ENCODE measurements at places on chromosomes 5 and 9. TPM values are rescaled to one million over a fixed set of nuclear protein-coding genes. Genes with fewer than 3 reads are reported as not detected.

ST8SIA4 gene
- total RNA-seq: 5.9 TPM

HCN1 gene
- total RNA-seq: 1.2 TPM

DNA sequence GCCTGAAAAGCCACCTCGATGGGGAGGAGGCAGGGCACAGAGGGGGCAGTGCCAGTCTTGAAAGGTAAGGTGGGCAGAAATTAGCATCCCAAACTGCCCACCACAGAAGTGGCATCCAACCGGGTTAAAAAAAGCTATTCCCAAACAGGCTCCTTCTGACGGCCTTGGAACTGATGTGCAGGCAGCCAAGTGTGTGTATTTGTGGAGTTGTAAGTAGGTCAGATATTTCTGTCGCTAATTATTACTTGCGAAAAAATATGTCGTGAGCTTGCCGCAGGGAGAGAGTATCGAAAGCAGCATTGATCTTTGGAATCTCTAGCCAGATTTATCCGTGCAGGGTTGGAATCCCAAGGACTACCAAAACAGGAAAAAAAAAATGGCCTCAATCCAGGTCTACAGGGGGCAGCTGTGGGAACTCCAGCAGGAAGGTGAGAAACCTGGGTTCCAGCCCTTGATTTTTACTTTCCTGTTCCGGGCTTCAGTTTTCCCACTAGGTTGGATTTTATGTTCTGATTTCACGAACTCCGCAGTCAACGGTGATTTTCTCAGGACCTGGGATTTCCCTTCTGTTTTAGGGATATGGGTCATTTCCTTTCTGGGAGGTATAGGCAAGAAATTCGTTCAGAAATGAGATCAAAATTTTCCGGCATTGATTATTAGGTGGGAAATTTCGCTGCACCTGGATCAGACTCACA is 200.8 kb downstream of the RGS3 start:
- DNase-seq: no peak
- H3K4me1 ChIP-seq: no peaks in the 10 kb centered on the region
- no peaks in the 10 kb centered on the region for H3K36me3 ChIP-seq
- peaks cover 14% of the 10 kb centered on the region for H3K27me3 ChIP-seq
- no peak overlapping the region for H3K4me3 ChIP-seq
- no peak overlapping the region for H3K27ac ChIP-seq

DNA sequence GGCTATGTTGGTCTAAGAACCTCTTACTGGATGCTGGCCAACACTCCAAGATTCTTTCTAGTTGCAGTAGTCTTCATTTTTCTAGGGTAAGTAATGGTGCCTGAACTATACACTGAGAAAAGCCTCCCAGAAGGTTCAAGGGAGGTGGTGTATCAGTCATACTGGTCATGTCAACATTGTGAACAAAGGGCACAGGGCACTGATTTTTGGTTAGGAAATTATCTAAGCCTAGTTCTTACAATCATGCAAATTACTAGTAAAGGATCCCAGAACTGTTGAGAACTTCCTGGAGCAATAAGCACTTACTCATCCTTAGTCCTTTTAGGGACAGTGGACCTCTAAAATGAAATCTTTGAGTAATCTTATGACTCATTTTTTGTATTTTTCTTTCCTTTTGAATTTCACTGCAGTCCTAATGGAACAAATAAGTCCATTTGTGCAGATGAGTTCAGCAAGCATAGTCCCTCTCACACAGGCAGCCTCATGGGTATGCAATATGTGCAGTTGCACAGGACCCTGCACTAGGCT is 21.1 kb upstream of the CDC42SE2 start:
- no peak overlapping the region for H3K4me3 ChIP-seq
- H3K4me1 ChIP-seq: no peaks in the 10 kb centered on the region
- no peaks in the 10 kb centered on the region for H3K27me3 ChIP-seq
- no peaks in the 10 kb centered on the region for H3K36me3 ChIP-seq
- H3K27ac ChIP-seq: no peak overlapping the region

DNA sequence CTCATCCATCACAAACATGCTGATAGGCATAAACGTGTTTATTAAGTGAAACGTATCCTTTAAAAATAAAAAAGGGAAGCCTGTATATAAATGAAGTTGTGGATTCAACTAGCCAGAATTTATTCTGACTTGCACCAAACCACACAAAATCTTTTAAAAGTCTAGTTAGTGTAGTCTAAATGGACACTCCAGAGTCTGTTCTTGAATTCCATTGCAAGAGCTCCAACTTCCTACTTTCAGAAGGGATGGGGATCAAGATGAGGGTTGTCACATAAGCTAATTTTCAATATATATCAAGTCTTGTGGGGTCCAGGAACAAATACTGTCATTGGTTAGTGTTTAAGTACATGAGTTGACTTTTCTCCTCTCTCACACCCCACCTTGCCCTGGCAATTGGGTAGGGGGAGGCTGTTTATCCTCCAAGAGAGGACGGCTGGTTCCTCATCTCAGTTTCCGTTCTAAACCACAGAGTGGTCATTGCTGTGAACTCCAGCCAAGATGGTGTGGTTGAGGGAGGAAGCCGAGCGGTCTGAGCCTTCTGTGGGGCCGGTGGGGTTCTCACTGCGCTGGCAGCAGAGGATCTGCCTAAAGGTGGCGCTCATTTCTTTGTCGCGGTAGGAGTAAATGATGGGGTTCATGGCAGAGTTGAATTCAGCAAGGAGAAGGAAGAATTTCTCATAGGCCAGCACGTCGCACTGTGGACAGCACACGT is 163.2 kb downstream of the LPAR1 start:
- DNase-seq: no peak
- no peak overlapping the region for H3K27ac ChIP-seq

WHRN gene
- total RNA-seq: 8.9 TPM

DNA sequence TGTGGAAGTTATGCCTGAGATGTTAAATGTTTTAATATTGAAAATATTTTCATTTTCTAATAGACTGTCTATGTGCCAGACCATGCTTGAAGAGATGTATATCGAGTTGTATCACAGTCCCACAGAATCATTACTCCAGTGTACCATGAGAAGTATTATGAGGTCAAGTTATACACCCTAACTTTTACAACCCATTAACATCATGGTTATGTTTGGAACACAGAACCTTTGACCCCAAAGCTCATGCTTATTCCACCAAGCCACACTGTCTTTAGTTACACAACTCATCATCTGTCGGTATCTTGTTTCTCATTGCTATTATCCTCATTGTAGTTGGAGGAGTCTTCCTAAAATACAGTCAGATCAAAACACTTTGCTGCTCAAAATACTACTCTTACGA is 248.0 kb downstream of the KCTD16 start:
- no peak for DNase-seq
- no peaks in the 10 kb centered on the region for H3K27me3 ChIP-seq
- H3K4me1 ChIP-seq: no peaks in the 10 kb centered on the region
- no peak overlapping the region for H3K4me3 ChIP-seq
- peaks cover 3% of the 10 kb centered on the region for H3K36me3 ChIP-seq

DNA sequence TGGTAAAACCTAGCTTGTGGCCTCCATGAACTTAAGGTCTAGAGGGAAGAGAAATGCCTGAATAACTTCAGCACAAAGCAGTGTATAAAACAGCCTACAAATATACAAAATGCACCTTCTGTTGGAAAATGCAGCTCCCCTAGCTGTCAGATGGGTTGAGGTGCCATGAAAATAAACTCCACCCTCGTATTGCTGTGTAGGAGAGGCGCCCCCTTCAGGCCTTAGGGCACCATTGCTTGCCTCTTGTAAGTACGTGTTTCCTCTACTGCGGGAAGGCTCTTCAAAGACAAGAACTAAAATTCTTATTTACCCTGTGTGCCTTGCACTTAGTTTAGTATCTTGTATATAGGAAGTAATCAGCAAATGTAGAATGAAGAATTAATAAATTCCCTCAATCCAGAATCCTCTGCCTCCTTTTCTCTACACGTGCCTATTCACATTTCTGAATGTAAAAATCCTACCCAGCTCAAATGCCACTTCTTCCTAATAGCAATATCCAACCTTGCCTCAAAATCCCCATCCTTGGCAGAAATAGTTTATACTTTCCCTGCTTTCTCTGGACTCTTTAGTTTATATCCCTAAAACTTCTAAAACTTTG is 393.7 kb upstream of the PDE4D start:
- no peaks in the 10 kb centered on the region for H3K36me3 ChIP-seq
- H3K27ac ChIP-seq: no peak overlapping the region
- no peak overlapping the region for H3K4me3 ChIP-seq
- no peaks in the 10 kb centered on the region for H3K4me1 ChIP-seq
- DNase-seq: peak; percentile 12
- peaks cover 11% of the 10 kb centered on the region for H3K27me3 ChIP-seq

CTSL gene
- total RNA-seq: 33.8 TPM

DNA sequence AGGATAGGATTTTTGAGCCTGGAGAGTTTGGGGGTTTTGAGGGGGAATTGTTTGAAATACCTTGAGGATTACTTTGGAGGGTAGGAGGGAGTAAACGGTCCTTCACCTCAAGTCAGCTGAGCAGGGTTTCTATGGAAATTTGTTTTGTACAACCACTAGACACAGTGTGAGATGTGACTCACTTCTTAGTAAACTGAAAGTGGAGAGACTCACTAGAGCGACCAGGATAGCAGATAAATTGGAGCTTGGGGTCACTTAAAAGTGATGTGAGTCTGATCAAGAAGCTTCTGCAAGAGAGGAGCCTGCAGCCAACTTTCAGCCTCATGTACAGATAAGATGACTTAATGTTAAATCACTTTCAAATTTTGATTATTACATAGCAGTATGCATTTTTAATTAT is 1945.9 kb upstream of the NUDT12 start:
- no peaks in the 10 kb centered on the region for H3K27me3 ChIP-seq
- H3K4me1 ChIP-seq: peaks cover 7% of the 10 kb centered on the region
- no peak overlapping the region for H3K4me3 ChIP-seq
- no peaks in the 10 kb centered on the region for H3K36me3 ChIP-seq
- no peak overlapping the region for H3K27ac ChIP-seq

PTPA gene
- total RNA-seq: 136 TPM

DNA sequence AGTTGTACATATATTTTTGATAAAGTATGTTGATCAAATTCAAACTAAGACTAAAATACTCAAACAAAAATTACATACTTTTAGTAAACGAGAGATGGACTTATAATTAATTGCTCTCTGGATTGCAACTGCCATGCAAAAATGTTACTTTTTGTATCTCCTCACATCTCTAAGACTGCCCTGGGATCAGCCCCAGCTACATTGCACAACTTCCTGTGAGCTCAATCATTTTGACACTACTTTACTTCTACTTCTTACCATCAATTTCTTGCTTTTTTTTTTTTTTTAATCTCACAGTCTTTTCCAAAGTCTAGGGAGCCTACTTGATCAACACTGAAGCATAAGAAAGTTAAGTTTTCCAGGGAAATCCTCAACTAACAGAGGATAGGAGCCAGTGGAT is 506.0 kb upstream of the CDH10 start:
- H3K4me1 ChIP-seq: no peaks in the 10 kb centered on the region
- DNase-seq: no peak
- no peaks in the 10 kb centered on the region for H3K27me3 ChIP-seq
- H3K27ac ChIP-seq: no peak overlapping the region
- H3K36me3 ChIP-seq: no peaks in the 10 kb centered on the region
- no peak overlapping the region for H3K4me3 ChIP-seq

DNA sequence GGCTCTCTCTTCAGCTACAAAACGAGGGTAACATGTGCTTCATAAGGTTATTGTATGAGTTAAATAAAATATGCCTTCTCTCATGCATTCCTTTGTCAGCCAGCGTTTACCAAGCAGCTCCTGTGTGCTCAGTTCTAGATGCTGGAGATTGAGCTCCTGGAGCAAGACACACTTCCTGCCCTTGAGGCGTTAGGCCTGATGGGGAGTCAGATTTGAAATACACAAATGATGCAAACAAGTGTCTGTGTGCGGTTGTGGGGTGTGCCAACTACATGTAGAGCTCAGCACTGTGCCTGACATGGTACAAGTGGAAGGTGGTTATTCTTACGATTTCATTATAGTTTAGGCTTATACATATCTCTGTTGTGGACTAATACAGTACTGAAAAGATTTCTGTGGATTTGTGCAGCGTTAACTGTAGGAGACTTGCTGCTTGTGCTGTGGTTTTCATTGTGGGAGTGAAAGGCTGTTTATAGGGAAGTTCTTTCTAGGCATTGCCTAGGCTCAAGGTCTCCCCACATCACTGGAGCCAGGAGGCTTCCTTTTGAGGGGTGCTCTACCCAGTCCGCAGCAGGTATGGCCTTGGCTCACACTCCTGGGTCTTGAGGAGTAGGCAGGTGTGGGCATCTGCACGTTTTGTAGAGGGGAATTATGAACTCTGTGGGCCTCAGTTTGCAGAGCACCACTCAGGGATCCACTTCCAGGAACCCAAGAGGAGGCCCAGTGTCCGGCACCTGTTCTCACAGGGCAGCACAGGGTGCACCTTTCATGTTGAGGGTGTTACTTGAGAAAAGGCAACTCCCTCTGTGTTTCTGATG is 39.8 kb upstream of the ANGPTL2 start:
- H3K4me3 ChIP-seq: no peak overlapping the region
- peaks cover 26% of the 10 kb centered on the region for H3K4me1 ChIP-seq
- H3K36me3 ChIP-seq: no peaks in the 10 kb centered on the region

DNA sequence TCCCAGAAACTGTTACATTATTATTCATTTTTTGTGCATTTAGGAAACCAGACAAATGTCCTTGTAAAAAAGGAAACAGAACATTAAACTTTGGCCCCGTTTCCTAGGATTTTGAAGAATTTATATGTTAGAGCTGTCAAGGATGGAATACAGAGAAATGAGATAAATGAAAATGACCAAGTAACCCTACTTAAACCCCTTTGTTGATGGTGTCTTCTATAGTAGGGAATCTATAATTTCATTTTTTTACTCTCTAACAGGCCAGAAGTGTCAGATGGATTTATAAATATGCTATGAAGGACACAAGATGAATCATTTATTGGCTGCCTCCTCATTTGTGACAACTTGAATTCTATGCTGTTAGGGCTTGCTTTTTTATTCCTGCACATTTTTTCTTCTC is 1047.1 kb downstream of the PTPRD start:
- no peaks in the 10 kb centered on the region for H3K27me3 ChIP-seq
- DNase-seq: no peak
- no peak overlapping the region for H3K27ac ChIP-seq
- H3K4me1 ChIP-seq: no peaks in the 10 kb centered on the region

- H3K36me3 ChIP-seq: no peaks in the 10 kb centered on the region
- H3K27ac ChIP-seq: no peak overlapping the region
- peaks cover 26% of the 10 kb centered on the region for H3K27me3 ChIP-seq
Observed at GRCh38 chr5:5978501-5979376, 399.6 kb downstream of the MED10 start.

GRCh38 chr5:4191041-4191440 is 595.4 kb downstream of the IRX1 start:
- no peaks in the 10 kb centered on the region for H3K36me3 ChIP-seq
- peaks cover 14% of the 10 kb centered on the region for H3K4me1 ChIP-seq
- no peak overlapping the region for H3K27ac ChIP-seq
- peak overlapping the region; percentile 9 for H3K4me3 ChIP-seq
- no peak for DNase-seq
- no peaks in the 10 kb centered on the region for H3K27me3 ChIP-seq

KIF12 gene
- not detected for total RNA-seq

FAM153A gene
- not detected for total RNA-seq

PDCD1LG2 gene
- total RNA-seq: not detected

RAI14 gene
- 92.7 TPM for total RNA-seq

TMEM38B gene
- 34.1 TPM for total RNA-seq

ABCA1 gene
- total RNA-seq: 6.5 TPM

- H3K4me3 ChIP-seq: no peak overlapping the region
- H3K27ac ChIP-seq: peak overlapping the region; percentile 29
- H3K27me3 ChIP-seq: no peaks in the 10 kb centered on the region
- H3K4me1 ChIP-seq: peaks cover 11% of the 10 kb centered on the region
- no peaks in the 10 kb centered on the region for H3K36me3 ChIP-seq
Observed at GRCh38 chr5:122500245-122501088, 188.4 kb downstream of the SNCAIP start.

GRCh38 chr9:136019041-136019680 is 58.0 kb upstream of the UBAC1 start:
- peaks cover 2% of the 10 kb centered on the region for H3K36me3 ChIP-seq
- DNase-seq: no peak
- peaks cover 12% of the 10 kb centered on the region for H3K4me1 ChIP-seq

FAM221B gene
- 0.19 TPM for total RNA-seq
